ENCODE measurements at places on chromosomes 5 and 9.
A peak's percentile ranks its signal among the peaks of the same experiment; 100 is the strongest.

DNA sequence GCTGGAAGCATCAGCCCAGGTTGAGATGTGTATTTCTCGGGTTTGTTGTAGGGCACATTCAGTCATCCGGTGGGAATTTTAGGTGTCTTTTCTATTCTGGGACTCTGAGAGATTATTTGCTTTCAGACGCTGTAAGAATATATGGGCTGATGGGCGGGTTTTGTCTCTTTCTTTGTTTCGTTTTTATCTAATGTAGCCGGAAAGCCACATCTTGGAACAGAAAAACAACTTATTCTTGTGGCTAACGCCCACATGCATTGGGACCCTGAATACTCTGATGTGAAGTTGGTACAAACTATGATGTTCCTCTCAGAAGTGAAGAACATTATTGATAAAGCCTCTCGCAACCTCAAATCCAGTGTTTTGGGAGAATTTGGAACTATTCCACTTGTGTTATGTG is 22.4 kb downstream of the SCGB3A1 start:
- DNase-seq = no peak

GRCh38 chr9:18542837-18543405 is 69.0 kb downstream of the ADAMTSL1 start:
- DNase-seq = no peak

DNA sequence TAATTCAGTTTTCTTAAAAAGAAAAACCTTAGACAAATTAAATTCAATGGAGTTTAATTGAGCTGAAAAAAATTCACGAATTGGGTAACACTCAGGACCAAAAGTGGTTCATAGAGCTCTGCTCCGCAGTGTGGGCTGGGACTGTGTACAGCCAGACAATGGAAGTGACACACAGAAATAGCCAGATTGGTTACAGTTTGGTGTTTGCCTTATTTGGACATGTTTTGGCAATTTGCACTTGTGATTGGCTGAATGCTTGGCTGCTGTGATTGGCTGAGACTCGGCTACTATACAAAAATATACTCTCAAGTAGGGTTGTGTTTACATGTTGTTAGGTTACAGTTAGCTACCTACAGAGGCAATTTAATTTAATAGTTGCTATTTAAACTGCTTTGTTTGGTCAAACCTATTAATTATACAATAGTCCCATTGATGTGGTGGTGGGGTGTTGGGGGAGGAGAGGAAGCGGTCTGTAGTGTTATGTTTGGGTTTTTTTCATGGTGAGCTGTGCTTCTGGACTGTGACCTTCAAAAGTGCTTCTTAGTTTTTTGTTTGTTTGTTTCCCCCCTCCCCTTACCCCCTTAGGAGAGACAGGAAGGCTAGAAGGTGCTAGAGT is 95.2 kb downstream of the CNTLN start:
- DNase-seq = no peak

- DNase-seq = no peak
Observed at GRCh38 chr9:8821910-8822666, 1022.5 kb upstream of the DMAC1 start.

- no peak for DNase-seq
Observed at GRCh38 chr9:536597-537511, 304.6 kb upstream of the DMRT1 start.

GRCh38 chr5:154276261-154276972 is 85.9 kb downstream of the GALNT10 start:
- no peak for DNase-seq

- no peak for DNase-seq
Observed at GRCh38 chr9:131784748-131785501, 45.0 kb upstream of the RAPGEF1 start.

GRCh38 chr9:108167136-108167900 is 677.7 kb upstream of the KLF4 start:
- DNase-seq = no peak

GRCh38 chr9:21611891-21612290 is 129.8 kb upstream of the IFNE start:
- peak; percentile 65 for DNase-seq

DNA sequence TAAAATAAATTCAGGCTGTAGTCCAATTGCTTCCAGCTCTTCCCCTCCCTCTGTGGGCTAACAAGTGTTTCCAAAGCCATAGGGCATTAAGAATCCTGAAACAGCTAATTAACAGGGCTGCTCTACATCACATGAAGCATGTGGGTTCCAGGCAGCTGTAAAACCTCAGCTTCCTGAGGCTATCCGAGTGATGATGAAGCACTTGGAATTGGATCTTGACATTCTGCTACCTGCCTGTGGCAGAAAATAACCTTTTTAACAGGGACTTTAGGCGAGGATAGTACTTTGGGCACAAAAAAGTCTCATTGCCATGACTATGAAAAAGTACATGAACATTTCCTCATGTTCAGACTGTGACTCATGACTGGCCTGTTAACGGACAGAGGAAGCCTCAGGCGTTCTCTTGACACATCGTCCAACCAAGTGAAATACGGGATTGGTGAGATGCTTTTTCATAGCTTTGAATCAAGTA is 107.2 kb downstream of the PDE4D start:
- DNase-seq = no peak

DNA sequence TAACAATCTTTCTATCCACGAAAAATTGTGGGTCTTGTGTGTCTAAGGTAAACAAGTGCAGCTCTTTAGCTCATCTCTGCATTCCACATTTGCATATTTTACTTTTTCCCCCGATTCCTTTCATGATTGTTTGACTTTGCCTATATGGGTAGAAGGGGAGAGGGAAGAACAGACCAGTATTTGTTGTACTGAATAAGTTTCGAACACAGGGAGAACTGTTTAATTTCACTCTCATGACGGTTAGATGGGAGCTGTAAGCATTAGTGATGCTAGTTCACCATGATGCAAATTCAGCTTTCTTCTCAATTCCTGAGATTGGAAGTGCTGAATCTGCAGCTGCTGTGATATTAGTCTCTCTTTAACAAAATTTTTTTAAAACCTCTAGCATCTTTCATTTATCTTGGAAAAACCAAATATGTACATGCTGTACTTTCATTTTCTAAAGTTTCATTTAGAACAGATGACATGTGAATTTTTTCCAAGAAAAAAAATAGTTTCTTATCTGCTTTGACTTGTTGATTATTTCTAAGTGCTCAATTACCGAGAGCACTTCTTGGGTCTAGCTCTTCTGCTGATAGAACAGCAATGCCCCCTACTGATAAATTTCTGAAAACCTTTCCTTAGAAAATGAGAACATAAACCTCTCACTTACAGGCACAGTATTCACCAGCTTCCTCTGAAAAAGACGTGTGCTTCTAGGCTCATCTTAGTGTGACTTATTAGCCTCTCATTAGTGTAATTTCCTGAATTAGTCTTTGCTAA is 149.5 kb downstream of the BAAT start:
- DNase-seq = no peak

DNA sequence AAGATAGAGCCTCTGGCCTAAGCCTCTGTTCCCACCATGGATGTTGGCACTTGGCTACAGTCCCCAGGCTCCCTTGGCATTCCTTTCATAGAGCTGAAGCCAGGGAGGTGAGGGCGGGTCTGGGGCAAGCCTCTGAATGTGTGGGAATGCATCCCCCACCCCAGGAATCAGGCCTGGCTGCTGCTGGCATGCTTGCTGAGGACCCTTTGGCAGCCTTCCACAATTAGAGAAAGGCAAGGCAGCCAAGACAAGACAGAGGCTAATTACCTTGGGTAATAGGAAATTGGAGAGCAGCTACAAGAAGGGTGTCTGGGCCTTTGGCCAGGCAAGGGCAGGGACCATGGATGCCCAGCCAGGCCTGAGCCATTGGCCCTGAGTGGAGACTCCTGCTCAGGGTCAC is 204.4 kb upstream of the TRIM32 start:
- no peak for DNase-seq

- DNase-seq = no peak
Observed at GRCh38 chr9:127968700-127969383, 11.9 kb downstream of the EEIG1 start.

- DNase-seq = no peak
Observed at GRCh38 chr5:35338157-35338453, 107.8 kb upstream of the PRLR start.

GRCh38 chr9:94974154-94974879 is 247.8 kb downstream of the AOPEP start:
- no peak for DNase-seq

GRCh38 chr9:91884696-91885687 is 65.0 kb downstream of the ROR2 start:
- DNase-seq = no peak
